Fibroblast of lung (primary cell): ENCODE measurements at places on chromosomes 2 and 18.

DNA sequence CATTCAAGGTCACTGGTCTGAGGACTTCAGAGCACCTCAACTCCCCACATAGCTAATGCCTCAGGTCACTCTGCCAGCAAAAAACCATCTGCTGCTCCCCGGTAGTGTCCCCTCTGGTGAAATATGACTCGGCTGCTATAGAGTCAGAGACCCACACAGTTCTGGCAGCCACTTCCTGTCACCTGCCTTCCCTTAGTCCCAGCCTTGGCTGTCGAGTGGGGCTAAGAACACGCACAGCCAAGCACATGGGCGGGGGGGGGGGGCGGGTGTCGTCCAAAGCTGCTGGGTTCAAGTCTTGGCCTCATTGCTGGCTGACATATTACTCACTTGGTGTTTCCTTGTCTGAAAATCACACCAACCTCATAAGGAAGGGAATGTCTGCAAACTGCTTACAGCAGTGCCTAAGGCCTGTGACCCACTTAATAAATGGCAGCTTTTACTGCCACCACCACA lies 37.5 kb downstream of the POLR1A start:
- DNase-seq = peak; percentile 31

- no peak for DNase-seq
Observed at GRCh38 chr2:215573496-215573895, 137.6 kb upstream of the FN1 start.

DNA sequence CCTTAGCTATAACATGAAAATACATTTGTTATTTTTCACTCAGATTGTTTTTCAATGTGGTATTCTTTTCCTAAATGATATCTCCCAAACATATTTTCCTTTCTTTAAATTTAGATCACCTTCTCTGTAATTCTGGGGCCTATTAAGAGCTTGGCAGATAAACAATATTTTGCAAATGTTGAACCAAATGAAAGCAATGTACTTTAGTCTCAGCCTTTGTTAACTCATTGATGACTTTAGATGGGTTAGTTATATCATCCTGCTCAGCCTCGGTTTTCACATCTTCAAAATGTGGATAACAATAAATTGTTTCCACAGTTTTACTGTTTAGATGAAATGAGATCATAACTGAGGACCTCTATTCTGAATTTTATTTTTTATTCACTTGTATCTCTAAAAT lies 1205.2 kb downstream of the SUCLG1 start:
- DNase-seq = no peak

- DNase-seq = peak; percentile 85
Observed at GRCh38 chr2:64404743-64405142, 49.2 kb upstream of the LGALSL start.

DNA sequence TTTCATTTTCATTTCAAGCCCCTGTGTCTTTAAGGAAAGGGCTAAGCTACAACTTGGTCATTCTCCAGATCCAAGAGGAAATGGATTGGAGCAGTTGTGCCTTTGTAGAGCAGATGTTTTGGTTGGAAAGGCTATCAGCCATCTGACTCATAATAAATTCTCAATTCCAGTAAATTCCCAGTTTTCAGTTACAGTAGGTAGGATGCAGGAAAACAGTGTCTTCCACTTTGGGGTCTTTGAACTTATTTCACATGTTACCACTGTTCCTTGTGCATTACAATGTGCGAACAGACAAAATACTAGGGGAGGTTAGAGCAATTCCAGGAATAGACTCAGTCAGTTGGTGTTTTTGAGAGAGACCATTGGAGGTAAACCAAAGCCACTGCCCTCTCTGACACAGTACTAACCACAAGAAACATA lies 211.9 kb downstream of the BABAM2 start:
- DNase-seq = peak; percentile 86
